Central memory CD8-positive, alpha-beta T cell (primary cell): ENCODE measurements at places on chromosomes 4 and X.
A peak's percentile ranks its signal among the peaks of the same experiment; 100 is the strongest.

DNA sequence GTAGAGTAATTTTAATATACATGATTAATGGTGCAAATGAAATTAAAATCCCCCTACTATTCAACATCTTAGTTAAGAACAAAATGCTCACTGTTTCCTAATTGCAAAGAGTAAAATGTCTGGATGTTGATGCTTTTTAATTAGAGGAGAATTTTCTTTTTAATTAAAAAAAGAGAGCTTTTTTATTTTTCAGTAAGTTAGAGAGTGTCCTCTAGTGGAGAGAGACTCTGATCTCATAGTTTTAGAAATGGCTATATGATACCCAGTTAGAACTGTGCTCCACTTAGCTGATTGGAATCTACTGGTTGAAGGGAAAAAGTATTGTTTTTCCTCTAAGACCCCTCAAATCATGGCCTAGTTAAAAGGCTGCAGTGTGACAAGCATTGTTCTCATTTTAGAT lies 312.0 kb upstream of the MAGEB2 start:
- H3K4me1 ChIP-seq = no peaks in the 10 kb centered on the region
- H3K27ac ChIP-seq = no peak overlapping the region
- no peak overlapping the region for H3K4me3 ChIP-seq
- H3K27me3 ChIP-seq = no peaks in the 10 kb centered on the region

DNA sequence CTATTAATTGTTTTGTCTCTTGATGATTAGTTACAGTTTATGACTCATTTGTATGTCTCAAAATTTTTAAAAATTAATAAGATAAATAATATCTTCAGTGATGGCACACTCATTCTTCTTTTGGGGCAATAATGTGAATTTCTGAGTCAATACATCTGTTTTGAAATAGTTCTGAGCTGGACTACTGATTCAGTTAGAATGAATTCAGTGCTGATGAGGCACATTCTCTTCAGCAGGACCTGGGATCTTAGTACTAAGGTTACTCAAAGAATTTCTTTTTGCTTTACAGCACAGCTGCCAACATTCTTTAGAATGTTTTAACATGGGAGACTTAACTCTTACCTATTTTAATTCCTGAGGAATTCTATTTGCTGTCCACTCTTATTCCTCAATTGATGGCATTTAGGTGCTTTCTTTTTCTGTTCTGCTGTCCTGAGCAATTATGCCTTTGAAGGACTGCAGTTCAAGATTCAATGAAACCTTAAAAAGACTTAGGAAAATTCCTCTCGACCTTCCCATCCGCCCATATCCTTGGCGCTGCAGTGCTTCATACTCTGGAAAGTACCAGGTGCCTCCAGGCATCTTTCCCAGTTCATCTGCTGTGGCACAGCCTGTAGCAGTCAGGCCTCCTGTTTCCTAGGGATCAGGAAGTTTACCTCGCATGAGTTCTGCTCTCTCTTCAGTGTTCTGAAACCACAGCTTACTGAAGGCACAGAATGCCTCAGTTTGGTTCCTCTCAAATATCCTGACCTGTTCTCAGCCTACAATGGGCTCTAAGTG lies 213.7 kb downstream of the FSTL5 start:
- no peak overlapping the region for H3K4me3 ChIP-seq
- H3K27me3 ChIP-seq = no peaks in the 10 kb centered on the region
- no peaks in the 10 kb centered on the region for H3K4me1 ChIP-seq
- H3K27ac ChIP-seq = no peak overlapping the region
- no peak for DNase-seq
- H3K36me3 ChIP-seq = no peaks in the 10 kb centered on the region

- no peaks in the 10 kb centered on the region for H3K36me3 ChIP-seq
Observed at GRCh38 chr4:133137571-133137970, 11.5 kb upstream of the PCDH10 start.

GRCh38 chr4:86890790-86891189 lies 1.4 kb downstream of the C4orf36 start:
- H3K27me3 ChIP-seq = peaks cover 41% of the 10 kb centered on the region
- H3K4me1 ChIP-seq = no peaks in the 10 kb centered on the region
- H3K4me3 ChIP-seq = peak overlapping the region; percentile 66
- no peak for DNase-seq
- H3K36me3 ChIP-seq = peaks cover 2% of the 10 kb centered on the region

- no peak overlapping the region for H3K27ac ChIP-seq
- peaks cover 32% of the 10 kb centered on the region for H3K27me3 ChIP-seq
- no peaks in the 10 kb centered on the region for H3K4me1 ChIP-seq
- H3K36me3 ChIP-seq = no peaks in the 10 kb centered on the region
Observed at GRCh38 chr4:138804711-138805110, 210.9 kb upstream of the NOCT start.

DNA sequence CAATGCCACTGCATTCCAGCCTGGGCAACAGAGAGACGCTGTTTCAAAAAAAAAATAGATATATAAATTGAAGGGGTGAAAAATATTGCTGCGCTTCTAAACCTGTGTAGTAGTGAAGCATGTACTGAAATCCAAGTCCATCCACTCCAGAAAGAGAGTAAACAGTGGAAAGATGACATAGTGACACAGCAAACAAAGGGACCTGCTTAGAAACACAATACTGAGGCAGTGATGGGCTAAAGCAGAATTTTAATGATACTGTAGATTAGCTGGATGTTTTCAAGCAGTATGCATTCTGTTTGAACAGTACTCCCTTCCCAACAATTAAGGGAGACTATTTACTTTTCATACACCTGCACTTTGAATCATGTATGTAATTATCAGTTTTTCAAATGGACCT lies 42.5 kb downstream of the TFDP3 start:
- no peaks in the 10 kb centered on the region for H3K36me3 ChIP-seq
- DNase-seq = no peak
- no peak overlapping the region for H3K4me3 ChIP-seq
- H3K27ac ChIP-seq = no peak overlapping the region
- H3K4me1 ChIP-seq = no peaks in the 10 kb centered on the region
- no peaks in the 10 kb centered on the region for H3K27me3 ChIP-seq

- H3K4me3 ChIP-seq = no peak overlapping the region
- H3K4me1 ChIP-seq = peaks cover 10% of the 10 kb centered on the region
- H3K36me3 ChIP-seq = no peaks in the 10 kb centered on the region
- H3K27ac ChIP-seq = no peak overlapping the region
- no peaks in the 10 kb centered on the region for H3K27me3 ChIP-seq
Observed at GRCh38 chr4:94488670-94489069, 36.9 kb downstream of the PDLIM5 start.

DNA sequence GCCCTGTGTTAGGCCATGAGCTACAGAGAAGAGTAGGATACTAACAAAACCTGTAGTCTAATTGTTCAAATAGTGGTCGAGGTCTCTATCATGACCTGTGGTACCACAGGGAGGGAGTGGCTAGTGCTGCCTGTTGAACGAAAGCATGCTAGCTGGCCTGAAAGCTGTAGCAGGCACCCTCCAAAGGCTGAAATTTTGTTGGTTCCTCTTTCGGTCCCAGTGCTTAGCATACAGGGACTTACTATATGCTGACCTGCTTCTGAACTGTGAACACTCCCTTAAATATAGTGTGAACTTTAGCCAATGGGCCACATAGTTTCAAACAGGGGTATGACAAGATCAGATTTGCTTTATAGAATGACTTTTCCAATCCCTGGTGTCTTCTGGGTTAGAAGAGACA lies 113.4 kb downstream of the PJA1 start:
- H3K27ac ChIP-seq = no peak overlapping the region
- H3K4me3 ChIP-seq = no peak overlapping the region
- no peaks in the 10 kb centered on the region for H3K36me3 ChIP-seq
- no peaks in the 10 kb centered on the region for H3K4me1 ChIP-seq
- H3K27me3 ChIP-seq = no peaks in the 10 kb centered on the region

GRCh38 chrX:132270021-132270420 lies 50.8 kb upstream of the RAP2C start:
- no peaks in the 10 kb centered on the region for H3K36me3 ChIP-seq
- no peak for DNase-seq
- no peaks in the 10 kb centered on the region for H3K27me3 ChIP-seq
- no peak overlapping the region for H3K4me3 ChIP-seq

DNA sequence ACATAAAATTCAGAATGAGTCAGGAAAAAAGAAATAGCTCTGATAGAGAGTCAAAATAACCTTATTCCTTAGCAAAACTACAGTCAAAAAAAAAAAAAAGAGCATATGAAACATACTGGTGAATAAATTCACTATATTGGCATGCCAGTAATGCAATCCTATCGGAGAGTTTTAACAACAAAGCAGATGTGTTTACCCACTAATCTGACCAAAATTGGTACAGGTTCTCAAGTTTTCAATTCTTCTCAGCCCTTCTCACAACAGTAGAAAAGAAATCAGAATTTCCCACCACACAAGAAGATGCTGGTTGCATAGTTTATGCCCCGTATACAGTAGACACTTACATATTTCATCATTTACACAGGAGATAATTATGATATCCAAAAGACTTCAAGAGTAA lies 59.4 kb downstream of the LCORL start:
- H3K27me3 ChIP-seq = no peaks in the 10 kb centered on the region
- no peaks in the 10 kb centered on the region for H3K4me1 ChIP-seq
- DNase-seq = no peak
- H3K36me3 ChIP-seq = peaks cover 2% of the 10 kb centered on the region

- no peak overlapping the region for H3K4me3 ChIP-seq
- no peak overlapping the region for H3K27ac ChIP-seq
- no peak for DNase-seq
- H3K27me3 ChIP-seq = peaks cover 12% of the 10 kb centered on the region
- H3K36me3 ChIP-seq = no peaks in the 10 kb centered on the region
Observed at GRCh38 chrX:17944833-17945497, 83.9 kb upstream of the RAI2 start.

DNA sequence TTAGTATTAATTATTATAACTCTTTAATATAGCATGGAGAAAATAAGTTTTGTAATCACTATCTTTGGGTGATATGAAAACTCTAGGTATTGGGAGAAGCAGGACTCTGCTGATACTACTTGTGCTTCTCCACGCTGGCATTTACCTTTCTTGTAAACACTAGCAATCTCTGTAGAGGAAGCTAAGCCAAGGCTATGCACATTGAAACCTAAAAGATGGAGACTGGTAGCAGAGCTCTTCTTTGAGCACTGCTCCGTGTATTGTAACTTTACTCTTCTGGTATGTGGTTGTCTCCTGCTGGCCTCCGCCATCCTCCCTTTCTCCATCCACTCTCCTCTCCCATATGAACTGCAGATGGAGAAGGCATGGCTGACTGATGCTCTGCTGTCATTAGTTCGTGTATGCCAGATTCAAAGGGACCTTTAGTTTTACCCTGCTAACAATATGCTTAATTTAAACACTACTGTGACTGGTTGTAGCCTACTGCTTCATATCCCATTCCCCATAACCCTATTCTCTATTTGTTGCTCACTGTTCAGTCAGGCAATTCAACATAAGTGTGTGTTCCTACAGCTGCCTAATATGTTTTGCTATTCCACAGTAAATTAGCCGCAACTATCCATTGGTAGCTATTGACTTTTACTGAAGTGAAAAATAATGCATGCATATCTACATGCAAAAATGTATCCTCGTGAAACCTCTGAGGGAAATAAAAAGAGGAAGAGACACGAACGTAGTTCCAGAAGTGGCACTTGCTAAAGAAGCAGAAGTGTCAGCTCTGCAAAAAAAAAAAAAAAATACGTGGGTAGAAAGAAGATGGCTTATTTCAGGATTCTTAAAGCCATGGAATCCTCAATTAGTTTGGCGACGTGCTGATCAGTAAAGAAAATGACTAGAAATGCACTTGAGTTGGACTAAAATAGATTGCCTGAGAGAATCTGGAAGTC lies 55.6 kb upstream of the CCSER1 start:
- peaks cover 10% of the 10 kb centered on the region for H3K27me3 ChIP-seq
- H3K27ac ChIP-seq = no peak overlapping the region
- H3K4me3 ChIP-seq = no peak overlapping the region
- no peaks in the 10 kb centered on the region for H3K4me1 ChIP-seq

DNA sequence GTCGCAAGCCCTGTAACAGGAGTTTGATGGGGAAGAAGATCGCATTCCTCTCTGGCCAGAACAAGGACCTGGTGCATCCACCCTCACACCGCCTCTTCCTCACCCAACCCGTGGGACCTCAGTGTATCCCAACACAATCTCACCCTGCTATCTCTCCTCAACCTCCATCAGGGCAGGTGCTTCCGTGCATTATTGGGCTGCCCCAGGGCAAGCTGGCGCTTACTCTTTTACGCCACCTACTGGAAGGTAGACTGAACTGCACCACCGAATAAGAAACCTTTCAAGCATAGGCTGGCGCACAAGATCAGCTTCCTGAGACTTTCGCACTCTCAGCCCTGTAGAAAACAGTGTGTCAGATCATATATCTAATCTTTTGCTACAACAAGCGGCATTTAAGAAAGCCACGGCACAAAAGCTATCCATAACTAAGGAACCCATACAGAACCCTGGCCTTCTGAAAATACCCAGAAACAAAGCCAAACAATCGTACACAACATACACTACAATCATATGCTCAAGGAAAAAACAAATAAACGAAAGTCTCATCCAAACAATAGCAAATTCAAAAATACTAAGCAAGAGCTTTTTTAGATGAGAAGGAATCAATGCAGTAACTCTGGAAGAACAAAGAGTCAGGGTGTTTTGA lies 209.3 kb downstream of the UGT8 start:
- H3K27ac ChIP-seq = no peak overlapping the region
- DNase-seq = no peak
- peaks cover 2% of the 10 kb centered on the region for H3K36me3 ChIP-seq
- no peaks in the 10 kb centered on the region for H3K27me3 ChIP-seq
- peaks cover 6% of the 10 kb centered on the region for H3K4me1 ChIP-seq

DNA sequence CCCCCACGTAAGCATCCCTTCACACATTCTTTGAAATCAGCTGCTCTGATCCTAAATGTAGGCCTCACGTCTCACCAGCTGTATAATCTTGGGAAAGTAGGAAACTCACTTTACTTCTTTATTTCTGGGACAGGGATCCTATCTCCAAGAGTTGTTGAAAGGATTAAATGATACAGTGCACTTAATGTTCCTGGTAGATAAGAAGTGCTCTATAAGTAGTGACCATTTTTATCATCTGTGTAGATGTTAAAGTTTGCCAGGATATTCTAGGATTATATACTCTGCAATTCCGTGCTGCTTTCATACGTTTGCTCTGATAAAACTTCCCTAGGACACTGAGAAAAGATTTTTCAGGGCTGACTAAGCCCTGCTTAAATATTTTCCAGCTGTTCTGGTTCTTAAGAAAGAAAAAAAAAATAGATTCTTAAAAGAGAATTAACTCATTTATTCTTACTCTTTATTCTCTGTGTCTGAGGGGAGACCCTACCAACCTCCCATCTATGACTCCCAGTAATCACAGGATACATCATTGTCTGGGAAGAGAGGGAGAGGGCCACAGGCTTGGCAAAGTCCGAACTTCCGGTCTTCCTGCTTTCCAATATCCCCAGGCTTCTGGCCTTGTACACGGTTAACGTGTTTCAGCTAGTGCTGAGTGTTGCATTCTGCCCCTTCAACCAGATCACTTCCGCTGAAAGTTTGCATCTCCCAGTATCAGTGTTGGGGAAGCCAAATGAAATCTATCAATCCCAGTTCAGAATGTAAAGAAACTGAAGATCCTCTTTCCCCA lies 269.2 kb downstream of the TRIML1 start:
- H3K27ac ChIP-seq = no peak overlapping the region
- no peak for DNase-seq
- H3K4me1 ChIP-seq = no peaks in the 10 kb centered on the region
- H3K27me3 ChIP-seq = no peaks in the 10 kb centered on the region

- H3K36me3 ChIP-seq = peaks cover 2% of the 10 kb centered on the region
- no peaks in the 10 kb centered on the region for H3K27me3 ChIP-seq
Observed at GRCh38 chr4:67167849-67168248, 377.5 kb downstream of the CENPC start.
